Urothelium cell line (cell line): ENCODE measurements at places on chromosomes 1 and 21.

DNA sequence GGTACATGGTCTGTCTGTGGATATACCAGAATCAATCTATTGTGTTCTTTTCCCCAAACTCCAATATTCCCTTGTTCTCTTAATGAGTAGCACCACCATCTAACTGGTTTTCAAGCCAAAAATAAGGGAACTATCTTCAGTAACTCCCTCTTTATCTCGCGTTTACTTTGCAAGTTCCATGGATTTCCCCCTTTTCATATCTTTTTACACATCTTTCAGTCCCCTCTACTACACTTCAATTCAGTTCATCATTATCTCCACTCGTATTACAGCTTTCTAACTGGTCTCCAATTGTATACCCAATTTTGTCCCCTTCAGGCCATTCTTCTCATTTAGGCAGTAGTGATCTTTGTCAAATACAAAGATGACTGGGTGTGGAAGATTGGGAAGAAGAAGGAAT is 4.1 kb upstream of the TMCO1 start:
- DNase-seq: no peak

DNA sequence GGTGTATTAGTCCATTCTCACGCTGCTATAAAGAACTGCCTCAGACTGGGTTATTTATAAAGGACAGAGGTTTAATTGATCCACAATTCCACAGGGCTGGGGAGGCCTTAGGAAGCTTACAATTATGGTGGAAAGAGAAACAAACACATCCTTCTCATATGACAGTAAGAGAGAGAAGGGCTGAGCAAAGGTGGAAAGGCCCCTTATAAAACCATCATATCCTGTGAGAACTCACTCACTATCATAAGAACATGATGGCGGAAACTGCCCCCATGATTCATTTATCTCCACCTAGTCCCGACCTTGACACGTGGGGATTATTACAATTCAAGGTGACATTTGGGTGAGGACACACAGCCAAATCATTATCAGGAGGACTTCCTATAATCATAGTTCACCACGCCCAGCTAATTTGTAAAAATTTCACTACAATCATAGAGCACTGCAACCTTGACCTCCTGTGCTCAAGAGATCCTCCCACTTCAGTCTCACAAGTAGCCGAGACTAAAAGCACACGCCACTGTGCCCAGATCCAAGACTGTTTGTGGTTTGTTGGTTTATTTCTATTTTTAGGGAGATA is 164.9 kb downstream of the RERE start:
- DNase-seq: no peak

GRCh38 chr1:175498002-175498401 is 245.4 kb downstream of the TNR start:
- peak; percentile 37 for DNase-seq

DNA sequence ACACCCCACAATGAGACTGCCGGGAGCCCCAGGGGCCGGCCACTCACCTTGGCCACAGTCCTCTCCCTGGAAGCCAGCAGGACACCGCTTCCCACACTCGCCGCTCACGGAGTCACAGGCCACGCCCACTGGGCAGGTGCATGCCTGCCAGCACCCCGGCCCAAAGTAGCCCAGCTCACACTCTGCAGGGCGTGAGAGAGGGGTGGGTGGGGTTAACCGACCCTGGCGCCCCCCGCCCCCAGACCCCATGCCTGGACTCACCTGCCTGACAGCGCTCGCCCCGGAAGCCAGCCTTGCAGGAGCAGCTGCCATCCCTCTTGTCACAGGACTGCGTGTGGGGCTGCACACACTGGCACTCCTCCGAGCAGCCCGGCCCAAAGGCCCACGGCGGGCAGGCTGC is 50.7 kb downstream of the ARHGEF16 start:
- DNase-seq: no peak

DNA sequence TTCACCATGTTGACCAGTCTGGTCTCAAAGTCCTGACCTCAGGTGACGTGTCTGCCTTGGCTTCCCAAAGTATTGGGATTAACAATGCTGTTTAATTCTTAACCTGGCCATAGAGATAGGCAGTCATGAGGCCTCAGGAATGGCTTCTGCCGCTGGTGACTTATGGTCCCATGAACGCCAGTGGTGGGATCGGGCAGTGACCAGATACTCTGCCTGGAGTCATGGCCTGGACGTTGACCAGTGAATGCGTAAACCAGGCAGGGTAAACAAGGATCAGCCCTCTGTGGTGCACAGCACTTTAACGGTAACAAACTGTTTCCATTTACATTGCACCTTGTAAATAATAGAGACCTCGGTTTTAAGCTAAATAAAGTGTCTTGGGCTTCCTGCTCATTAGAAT is 23.0 kb downstream of the MTARC1 start:
- DNase-seq: no peak

DNA sequence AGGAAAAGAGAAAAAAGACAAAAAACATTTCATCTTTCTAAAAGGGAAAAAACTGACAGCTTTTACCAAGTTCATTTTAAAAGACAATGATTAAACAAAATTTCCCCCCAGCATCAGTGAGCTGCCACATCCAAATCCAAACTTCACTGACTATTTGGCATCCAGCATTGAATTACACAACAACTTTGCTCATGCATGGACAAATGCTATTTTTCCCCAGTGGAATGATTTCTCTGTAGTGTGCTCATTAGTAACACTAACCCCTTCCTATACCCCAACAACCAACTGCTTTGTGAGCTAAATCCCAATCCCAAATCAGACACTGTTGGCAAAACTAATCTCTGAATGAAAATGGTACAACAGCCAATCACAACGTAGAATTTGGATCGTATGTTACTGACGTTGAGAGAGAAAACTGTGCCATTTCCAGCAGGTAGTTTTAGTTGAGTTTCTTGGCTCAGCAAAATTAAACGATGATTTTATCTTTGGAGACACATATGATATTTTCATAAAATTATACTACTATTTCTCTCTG is 37.9 kb downstream of the PIK3R3 start:
- DNase-seq: no peak

DNA sequence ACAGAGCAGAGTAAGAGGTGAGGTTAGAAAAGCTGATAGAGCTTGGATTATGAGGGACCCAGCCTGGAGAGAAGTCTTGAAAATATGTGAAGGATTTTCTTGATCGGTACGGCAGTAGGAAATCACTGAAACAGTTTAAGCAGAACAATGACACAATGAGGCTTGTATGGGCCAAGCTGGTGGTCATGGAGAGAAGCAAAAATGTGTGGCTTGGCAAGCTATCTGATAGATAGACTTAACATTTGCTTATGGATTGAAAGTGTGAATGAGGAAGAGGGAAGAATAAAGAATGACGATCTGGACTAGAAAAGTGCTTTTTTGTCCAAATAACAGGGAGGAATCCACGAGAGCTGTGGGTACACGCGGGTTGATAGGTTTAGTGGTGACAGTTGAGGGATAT is 15.4 kb upstream of the XPR1 start:
- DNase-seq: no peak

- DNase-seq: no peak
Measured at GRCh38 chr1:21397813-21398188, 42.1 kb upstream of the NBPF3 start.

- no peak for DNase-seq
Measured at GRCh38 chr1:24742090-24742938, 2.9 kb upstream of the CLIC4 start.

DNA sequence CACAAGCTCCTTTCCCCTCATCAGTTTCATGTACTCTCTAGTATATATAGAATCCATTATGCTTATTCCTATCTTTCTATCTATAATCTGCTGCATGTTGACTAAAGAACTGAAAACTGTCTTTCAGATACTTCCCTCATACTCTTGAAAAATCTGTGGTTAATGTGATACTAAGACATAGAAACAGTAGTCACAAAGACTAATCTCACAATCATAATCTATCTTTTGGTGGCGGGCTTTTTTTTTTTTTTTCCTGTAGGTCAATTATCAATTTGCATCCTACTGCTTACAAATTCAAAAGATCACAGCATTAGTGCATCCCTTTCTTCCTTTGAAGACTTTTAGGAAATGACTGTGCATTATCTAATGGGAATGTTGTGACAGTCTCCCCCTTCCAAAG is 4.7 kb downstream of the UBR4 start:
- DNase-seq: no peak

DNA sequence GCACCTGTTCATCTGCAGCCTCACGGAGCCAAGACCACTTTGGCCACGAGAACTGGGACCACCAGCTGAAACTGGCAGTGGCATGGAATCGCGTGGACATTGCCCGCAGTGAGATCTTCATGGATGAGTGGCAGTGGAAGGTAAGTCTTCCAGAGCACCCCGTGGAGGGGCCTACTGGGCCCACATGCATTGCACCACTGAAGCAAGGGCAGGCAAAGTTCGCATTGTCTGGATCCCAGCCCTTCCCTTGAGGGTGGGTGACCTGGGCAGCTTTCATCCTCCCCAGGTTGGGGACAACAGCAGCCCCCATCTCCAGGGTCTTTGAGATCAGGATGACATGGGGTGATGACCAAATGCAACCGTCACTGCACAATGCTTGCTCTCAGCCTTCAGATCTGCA is 37.5 kb downstream of the TRPM2 start:
- DNase-seq: no peak

GRCh38 chr1:2381741-2382620 is 9.4 kb downstream of the MORN1 start:
- DNase-seq: peak; percentile 82

DNA sequence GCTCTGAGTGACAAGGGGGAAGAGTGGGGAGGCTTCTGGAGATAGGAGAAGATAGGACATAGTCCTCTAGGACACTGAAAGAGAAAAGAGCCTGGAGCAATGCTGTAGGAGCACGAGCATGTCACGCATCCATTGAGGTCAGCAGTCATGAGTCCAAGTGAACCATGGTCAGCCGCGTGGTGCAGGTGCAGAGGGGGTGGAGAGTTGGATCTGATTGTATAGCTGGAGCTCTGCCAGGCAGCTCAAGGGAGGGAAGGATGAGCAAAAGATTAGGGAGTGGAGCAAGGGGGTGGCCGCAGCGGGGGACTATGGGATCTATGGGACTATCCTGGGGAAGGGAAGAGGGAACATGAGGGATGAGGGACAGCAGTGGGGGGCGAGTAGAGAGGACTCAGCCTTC is 14.0 kb downstream of the PADI1 start:
- DNase-seq: no peak

GRCh38 chr1:227901239-227901905 is 46.4 kb downstream of the WNT9A start:
- no peak for DNase-seq

DNA sequence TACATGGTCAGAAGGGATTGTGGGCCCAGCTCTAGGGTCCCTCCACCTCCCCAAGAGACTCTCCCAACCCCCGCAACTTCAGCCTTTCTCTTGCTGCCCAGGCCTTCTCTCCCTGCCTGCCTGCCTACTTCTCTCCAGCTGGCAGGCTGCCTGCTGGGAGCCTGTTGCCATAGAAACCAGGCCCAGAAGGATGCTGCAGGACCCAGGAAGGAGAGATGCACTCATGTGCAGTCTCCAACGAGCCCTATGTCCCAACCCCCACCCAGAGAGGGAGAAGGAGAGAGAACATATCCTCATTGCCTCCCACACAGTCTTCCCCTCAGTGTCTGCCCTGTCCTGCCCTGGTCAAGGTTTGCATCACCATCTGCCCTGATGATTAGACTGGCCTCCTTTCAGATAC is 10.8 kb upstream of the SMIM12 start:
- DNase-seq: no peak

GRCh38 chr21:33975548-33976081 is 60.0 kb upstream of the ATP5PO start:
- peak; percentile 48 for DNase-seq

DNA sequence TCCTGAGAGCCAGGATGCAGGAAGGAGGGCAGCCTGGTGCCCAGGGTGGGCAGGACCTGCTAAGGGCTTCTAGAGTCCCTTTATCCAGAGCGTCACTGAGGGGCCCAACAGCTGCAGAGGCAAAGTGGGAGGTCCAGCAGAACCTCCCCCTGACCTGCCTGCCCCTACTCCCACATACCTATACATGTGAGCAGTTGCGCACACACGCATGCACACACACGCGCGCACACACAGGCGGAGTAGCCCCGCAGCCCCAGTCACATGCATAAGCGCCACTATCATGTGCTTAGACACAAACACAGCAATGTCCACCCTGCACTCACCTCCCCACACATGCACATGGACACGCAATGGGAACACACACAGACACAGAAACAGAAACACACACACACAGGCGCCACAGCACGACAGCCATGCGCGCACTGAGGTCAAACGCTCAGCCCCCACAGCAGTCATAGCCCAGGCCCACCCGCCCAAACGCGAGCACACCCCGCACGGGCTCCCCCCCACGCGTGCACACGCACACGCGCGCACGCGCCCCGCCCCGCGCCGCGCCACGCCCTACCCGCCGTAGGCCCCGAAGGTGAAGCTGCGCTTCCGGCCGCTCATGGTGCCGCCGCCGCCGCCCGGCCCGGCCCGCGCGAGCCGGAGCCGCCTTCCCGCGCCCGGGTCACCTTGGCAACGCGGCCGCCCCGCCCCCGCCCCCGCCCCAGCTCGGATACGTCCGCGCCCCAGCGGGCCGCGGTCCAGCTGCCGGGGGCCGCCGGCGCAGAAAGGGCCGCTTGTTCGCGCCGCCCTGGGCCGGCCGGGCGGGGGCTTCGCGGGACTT is 17.7 kb downstream of the RAP1GAP start:
- peak; percentile 76 for DNase-seq

- DNase-seq: no peak
Measured at GRCh38 chr1:35633547-35633946, 7.8 kb downstream of the PSMB2 start.

DNA sequence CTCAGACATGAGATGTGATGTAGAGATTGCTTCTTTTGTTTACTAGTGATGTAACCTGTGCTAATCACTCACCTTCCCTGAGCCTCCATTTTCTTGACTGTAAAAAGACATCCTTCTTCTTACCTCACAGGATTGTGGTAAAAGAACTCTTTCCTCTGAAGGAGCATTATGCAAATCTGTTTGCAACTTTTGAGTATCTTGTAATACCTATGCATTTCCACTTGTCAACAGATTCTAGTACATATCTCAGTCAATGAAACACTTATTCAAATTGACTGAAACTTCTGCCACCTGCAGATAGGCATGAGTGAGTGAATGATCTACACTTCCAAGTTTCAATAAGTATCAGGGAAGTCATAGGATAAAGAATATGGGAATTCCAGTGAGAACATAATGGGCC is 174.7 kb downstream of the HHIPL2 start:
- no peak for DNase-seq

GRCh38 chr1:68426594-68426993 is 23.2 kb downstream of the RPE65 start:
- DNase-seq: no peak

GRCh38 chr21:45570826-45571601 is 28.8 kb upstream of the SLC19A1 start:
- no peak for DNase-seq

- peak; percentile 60 for DNase-seq
Measured at GRCh38 chr1:9615316-9616063, 26.8 kb downstream of the TMEM201 start.

DNA sequence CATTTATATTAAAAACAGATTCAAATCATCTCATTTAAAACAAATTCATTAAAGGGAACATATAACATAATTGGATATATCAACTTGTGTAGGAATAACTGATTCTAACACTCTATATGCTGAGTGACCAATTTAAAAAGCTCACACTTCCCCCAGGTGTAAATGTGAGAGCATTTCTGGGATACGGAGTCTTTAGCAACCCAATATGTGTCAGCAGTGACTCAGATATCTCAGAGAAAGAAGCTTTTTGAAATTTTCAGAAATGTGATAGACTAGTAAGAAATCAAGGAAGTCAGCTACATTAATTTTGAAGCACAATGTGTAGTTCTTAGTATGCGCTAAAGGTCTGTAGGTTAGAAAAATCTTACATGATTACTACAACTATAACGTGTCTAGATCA is 87.9 kb upstream of the SERTAD4 start:
- no peak for DNase-seq

GRCh38 chr1:35809114-35810095 is 1.6 kb downstream of the AGO4 start:
- DNase-seq: no peak

GRCh38 chr1:8042134-8042533 is 16.0 kb upstream of the ERRFI1 start:
- no peak for DNase-seq
